ENCODE measurements at places on chromosomes 6 and 20.
A peak's percentile ranks its signal among the peaks of the same experiment; 100 is the strongest.

- no peak for DNase-seq
Observed at GRCh38 chr6:98514073-98514720, 320.2 kb upstream of the POU3F2 start.

DNA sequence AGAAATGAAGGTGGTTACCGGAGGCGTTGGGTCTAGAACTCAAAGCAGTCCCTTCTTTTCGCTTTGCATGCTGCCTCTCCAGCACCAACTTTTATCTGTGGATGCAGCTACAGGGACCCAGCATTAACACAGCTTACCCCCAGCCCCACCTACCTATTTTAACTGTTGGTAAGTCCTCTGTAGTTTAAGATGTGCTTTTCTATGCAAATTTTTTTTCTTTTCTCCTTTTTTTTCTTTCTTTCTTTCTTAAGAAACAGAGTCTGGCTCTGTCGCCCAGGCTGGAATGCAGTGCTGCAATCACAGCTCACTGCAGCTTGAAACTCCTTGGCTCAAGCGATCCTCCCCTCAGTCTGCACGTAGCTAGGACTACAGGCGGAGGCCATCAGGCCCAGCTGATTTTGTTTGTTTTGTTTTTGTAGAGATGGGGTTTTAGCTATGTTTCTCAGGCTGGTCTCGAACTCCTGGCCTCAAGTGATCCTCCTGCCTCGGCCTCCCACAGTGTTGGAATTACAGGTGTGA lies 6.5 kb upstream of the USP45 start:
- DNase-seq = peak; percentile 71

- no peak for DNase-seq
Observed at GRCh38 chr6:41318261-41318653, 17.2 kb upstream of the NCR2 start.

- peak; percentile 72 for DNase-seq
Observed at GRCh38 chr6:105587349-105588122, 184.7 kb upstream of the PREP start.

GRCh38 chr6:79731471-79731870 lies 100.3 kb downstream of the SH3BGRL2 start:
- no peak for DNase-seq

DNA sequence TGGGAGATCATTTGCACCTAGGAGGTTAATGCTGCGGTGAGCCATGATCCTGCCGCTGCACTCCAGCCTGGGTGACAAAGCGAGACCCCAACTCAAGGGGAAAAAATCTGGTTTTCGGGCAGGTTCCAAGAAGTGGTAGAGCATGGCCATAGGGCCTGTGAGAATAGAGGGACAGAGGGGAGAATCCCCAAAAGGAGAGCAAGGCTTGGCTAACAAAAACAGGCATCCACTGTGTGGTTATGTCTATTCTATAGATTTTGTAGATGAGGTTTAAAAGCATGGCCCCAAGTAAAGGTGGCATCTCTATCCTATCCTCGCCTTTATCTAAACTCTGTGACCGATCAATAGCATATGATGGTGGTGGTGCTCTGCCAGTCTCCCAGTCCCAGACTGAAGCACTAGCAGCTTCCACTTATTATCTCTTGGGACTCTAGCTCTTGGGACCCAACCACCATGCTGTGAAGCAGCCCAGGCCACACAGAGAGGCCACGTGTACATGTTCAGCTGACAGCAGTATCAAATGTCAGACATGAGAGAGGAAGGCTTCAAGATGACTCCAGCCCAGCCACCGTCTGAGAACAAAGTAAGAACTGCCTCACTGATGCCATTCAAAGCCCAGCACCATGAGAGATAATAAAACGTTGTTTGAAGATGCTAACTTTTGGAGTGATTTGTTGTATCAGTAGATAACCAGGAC lies 27.7 kb downstream of the EIF2S2 start:
- DNase-seq = peak; percentile 13
